ENCODE measurements at places on chromosomes 16 and 17.
A peak's percentile ranks its signal among the peaks of the same experiment; 100 is the strongest.

GRCh38 chr16:8953064-8953463 lies 10.6 kb downstream of the USP7 start:
- no peak for DNase-seq

DNA sequence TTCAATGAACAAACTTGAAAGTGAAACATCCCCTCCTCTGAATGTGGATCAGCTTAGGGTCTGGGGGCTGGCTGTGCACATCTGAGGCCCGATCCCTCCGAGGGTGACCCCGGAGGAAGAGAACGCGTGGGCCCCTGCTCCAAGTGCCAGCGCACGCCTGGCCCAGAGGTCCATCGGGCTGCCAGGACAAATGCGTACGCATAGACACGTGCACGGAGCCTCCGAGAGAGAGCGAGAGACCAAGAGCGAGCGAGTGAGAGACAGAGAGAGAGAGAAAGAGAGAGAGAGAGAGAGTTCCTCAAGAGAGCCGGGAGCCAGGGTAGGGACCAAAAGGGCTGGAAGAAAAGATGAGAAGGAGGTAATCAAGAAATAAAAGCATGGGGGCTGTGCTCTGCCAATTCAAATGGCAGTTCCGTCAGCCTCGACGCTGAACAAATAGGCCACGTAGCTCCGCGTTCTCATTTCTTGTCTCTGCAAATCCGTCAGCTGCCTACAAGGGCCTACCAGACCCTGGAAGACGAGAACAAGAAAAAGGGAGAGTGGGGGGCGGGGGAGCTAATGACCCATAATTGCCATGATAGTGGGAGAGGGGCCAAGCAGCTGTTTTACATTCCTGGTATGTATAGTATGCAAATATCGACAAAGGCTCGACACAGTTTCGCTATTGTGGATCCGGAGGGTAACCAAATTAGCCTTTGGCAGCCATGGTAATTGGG lies 435.3 kb upstream of the ZFHX3 start:
- DNase-seq: no peak

- peak; percentile 50 for DNase-seq
Observed at GRCh38 chr17:64787255-64787920, 125.3 kb upstream of the SMURF2 start.

DNA sequence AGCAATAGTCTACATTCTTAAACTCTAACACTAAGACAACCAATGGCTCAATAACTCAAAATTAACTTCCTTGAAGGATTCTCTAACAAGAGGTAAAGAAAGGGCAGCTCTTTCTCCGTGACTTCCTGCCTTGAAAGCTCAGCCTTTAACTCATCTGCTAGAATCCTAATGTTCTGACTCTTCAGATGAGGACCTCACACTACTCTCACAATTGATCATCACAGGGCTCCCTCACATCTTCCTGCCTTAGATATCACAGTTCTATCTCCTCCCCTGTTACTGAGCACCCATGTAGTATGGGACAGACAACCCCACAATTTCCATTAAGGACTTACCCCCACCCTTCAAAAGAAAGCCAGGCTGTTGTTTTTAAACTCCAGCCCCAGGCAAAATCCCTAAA lies 33.5 kb downstream of the SMURF2 start:
- DNase-seq: no peak

GRCh38 chr16:76052725-76053124 lies 224.5 kb upstream of the CNTNAP4 start:
- DNase-seq: no peak

DNA sequence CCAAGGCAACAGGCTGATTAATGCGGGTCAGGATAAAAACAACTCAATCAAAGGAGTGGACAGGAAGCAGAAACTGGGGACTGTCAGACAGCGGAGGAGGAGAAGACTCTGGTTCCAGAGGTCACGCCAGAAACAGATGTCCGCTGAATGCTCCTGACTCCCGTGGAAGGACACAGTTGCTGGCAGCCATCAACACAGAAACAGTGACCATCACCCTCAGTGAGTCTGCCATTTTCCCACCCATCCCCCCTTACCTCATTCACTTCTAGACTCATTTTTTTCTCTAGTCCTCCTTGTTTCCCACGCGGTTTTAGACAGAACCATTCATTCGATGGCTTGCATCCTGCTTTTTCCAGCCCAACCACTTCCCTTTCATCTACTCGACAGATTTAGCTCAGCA lies 40.9 kb downstream of the DHRS7C start:
- DNase-seq: no peak

DNA sequence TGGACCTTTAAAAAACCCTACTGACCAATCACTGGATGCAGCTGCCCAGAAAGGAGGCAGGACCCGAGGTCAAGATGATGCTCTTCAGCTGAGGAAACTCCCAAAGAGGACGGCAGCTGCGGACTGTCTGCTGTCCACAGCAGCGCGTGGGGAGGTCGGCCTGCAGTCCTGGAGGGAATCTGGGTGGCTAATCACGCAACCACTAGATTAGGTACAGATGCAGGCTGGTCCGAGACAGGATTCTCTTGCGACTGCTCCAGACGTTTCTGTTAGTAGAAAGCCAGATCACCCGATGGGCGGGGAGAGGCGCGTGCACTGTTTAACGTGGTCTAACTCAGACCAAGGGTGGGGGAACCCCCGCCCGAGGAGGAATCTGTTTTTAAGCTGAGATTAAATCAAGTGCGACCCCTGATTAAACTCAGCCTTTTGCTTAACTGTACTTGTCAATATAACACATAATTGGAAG lies 8.8 kb downstream of the CTRB2 start:
- peak; percentile 55 for DNase-seq

- no peak for DNase-seq
Observed at GRCh38 chr16:29663016-29663806, at the start of gene SPN. Gene SPN (plus strand): TSS chr16:29663247. CDS start chr16:29663729, 482 bp downstream.

DNA sequence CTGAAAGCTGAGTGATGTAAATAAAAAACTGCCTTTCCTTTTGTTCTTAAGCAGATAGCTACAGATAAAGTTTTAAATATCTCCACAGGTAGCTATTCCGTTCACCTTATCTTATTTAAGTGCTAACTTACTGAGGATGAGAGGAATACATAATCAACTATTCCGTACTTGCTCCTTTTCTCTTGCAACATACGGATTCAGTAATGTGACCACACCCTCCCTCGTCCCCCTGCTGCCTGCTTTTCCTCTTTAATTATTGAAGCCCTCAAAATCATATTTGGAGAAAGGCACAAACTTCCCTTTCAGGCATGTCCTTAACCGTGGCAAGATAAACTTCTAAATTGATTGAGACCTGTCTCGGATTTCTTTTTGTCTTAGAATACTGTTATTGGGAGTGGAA lies 101.4 kb downstream of the MAP2K4 start:
- DNase-seq: no peak

DNA sequence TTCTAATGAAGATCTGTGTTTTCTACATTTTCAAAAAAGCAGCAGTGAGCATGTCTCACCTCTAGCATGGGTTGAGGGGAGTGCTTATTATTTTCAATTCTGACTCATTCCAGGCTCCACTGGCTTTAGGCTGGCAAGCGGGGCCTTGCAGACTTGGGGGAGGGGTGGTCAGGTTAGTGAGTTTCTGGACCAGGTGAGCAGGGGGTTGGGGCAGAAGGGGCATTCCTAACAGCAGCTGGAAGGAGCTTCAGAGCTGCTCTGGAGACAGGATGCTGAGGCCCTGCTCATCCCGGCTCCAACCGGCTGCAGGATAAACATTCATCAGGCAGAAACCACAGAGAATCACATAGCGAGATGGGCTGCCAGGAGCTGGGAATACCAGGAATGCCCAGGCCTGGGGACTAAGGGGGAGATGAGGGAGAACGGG lies 10.5 kb upstream of the KRT19 start:
- no peak for DNase-seq

DNA sequence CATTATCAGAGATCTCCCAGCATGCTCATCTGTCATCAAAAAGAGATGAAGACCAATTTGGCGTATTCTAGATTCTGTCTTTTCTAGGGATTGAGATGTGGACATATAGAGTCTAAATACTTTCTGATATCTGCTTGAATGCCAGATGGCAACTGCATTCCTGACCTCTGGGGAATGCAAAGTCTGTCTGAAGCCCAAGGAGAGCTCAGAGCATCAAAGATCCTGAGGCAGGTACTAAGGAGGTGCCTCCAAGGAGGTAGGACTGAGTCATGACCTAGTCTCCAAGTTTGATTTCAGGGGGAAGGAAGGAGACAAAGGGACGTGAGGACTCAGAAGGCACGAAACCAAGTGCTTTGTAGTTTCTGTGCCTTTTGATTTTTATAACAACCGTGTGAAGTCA lies 448.4 kb downstream of the HS3ST3B1 start:
- no peak for DNase-seq
